ENCODE measurements at places on chromosomes 1 and 21. TPM values are rescaled to one million over a fixed set of nuclear protein-coding genes. Genes with fewer than 3 reads are reported as not detected.

The E2F2 gene
- total RNA-seq: 7.0 TPM

The SUSD4 gene
- 3.5 TPM for total RNA-seq

The EXTL1 gene
- 2.1 TPM for total RNA-seq

The PODN gene
- not detected for total RNA-seq

The RBM11 gene
- total RNA-seq: 6.2 TPM

The HSPB7 gene
- not detected for total RNA-seq

- no peaks in the 10 kb centered on the region for H3K36me3 ChIP-seq
- no peak overlapping the region for H3K4me3 ChIP-seq
- peaks cover 8% of the 10 kb centered on the region for H3K4me1 ChIP-seq
- H3K27me3 ChIP-seq: no peaks in the 10 kb centered on the region
- no peak overlapping the region for H3K27ac ChIP-seq
- no peak for DNase-seq
Measured at GRCh38 chr1:117037802-117038201, 22.3 kb upstream of the TTF2 start.

DNA sequence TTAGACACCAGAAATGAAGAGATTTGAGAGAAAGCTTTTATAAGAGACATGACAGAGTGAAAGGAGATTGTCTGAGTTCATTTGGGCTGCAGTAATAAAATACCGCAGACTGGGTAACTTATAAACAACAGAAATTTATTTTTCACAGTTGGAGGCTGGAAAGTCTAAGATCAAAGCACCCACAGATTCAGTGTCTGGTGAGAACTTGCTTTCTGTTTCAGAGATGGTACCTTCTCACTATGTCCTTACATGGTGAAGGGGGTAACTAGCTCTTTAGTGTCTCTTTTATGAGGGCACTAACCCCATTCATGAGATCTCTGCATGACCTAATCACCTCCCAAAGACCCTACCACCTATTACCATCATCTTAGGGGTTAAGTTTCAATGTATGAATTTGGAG, 30.9 kb upstream of the FCRL4 start:
- H3K27ac ChIP-seq: no peak overlapping the region
- no peak overlapping the region for H3K4me3 ChIP-seq
- no peaks in the 10 kb centered on the region for H3K4me1 ChIP-seq
- no peaks in the 10 kb centered on the region for H3K36me3 ChIP-seq
- H3K27me3 ChIP-seq: no peaks in the 10 kb centered on the region

DNA sequence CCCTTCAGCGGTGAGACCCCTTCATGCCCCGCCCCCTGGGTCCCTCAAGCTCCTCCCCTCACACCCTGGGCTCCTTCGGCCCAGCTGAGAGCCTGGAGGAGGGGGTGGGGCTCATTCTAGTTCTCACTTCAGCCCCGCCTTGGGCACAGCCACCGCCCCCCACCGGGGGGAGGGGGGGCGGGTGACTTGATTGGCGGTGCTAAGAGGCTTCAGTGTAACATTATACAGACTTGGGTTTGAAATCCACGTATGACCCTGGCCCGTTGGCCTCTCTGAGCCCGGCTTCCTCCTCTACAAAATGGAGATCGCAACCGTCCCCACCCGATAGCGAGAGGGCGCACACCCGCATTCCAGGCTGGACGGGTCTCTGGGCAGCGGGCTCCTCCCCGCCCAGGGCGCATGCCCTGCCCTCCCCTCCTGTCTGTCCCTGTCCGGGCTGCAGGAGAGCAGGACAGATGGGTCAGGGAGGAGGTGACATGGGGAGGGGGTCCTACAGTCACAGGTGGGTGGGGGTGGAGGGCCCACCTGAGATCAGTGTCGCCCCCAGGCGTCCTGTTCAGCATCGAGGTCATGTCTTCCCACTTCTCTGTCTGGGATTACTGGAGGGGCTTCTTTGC, 5.1 kb downstream of the CLCNKB start:
- peaks cover 10% of the 10 kb centered on the region for H3K4me1 ChIP-seq
- H3K4me3 ChIP-seq: peak overlapping the region; percentile 61
- no peak overlapping the region for H3K27ac ChIP-seq
- no peaks in the 10 kb centered on the region for H3K36me3 ChIP-seq
- H3K27me3 ChIP-seq: peaks cover 8% of the 10 kb centered on the region
- DNase-seq: peak; percentile 95

DNA sequence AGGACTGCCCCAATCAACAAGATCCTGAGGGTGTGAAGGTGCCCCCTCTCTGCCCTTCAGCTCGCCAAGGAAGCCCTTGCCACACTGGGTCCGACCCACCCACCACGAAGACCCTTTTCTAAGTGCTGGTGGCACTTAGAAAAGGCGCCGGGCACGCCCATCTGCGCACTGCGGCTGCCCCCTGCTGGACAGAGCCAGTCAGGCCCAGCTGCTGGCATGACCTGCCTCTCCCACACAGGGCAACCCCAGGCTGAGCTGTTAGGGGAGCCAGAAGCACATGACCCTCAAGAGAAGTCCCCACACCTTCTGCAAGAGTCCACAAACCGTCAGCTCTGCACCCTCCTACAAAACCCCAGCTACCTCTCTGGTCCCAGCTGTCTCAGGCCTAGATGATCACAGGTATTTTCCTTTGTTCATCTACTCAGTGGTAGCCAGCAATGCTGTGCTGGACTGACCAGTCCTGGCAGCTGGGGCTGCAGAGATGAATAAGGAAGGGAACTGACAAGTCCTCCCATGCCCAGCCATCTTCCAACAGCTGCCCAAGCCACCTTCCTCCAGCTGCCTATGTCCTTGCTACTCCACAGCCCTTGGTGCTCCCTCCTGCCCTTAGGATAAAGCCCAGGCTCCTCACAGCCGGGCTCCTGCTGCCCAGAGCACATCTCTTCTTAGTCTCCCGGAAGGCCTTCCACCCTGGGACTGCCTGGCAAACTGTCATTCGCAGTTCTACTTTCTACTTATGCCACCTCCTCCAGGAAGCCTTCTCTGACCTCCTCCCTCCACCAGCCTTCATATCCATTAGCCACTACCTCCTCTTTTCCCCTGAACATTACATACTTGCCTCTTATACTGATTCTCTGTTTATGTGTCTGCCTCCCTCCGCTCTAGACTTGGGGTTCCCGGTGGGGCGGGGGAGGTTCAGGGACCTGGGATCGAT, 39.8 kb upstream of the ZC3H12A start:
- peaks cover 17% of the 10 kb centered on the region for H3K4me1 ChIP-seq
- DNase-seq: peak; percentile 86
- H3K4me3 ChIP-seq: no peak overlapping the region
- H3K36me3 ChIP-seq: no peaks in the 10 kb centered on the region
- no peak overlapping the region for H3K27ac ChIP-seq
- H3K27me3 ChIP-seq: no peaks in the 10 kb centered on the region

DNA sequence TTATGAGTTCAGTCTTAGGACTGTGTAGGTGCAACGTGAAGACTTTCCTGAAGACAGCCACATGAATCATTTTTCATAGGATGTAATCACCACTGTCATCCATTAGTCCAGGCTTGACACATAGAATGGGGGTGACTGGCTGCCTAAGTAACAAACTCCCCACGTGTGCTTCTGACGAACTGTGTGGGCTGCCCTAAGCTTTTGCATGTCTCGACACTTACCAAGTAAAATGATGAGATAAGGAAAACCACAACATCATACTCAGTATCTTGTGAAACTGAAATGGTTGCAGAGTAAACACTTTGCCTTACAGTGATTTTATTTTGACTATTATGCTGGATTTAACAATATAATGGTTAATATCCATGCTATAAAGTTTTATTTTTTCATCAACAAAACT, 19.5 kb downstream of the ERG start:
- no peak for DNase-seq
- no peak overlapping the region for H3K4me3 ChIP-seq
- H3K4me1 ChIP-seq: no peaks in the 10 kb centered on the region

DNA sequence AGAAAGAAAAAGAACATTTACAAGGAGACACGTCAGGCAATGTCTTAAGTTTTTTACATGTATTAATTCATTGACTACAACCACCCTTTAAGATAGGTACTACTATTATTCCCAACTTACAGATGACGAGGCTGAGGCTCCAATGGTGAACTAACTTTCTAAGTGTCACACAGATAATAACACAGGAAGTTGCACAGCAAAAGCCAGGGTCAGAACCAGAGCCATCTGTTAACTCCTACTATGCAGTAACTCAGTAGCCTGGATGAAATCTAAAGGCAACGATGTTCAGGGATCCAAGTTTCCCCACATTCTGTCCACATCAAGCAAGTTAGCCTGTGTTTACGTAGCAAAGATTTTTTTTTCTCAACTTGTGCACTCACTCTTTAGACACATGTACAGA, 371.7 kb downstream of the PTPRC start:
- no peak overlapping the region for H3K27ac ChIP-seq
- no peaks in the 10 kb centered on the region for H3K36me3 ChIP-seq
- no peak overlapping the region for H3K4me3 ChIP-seq
- no peaks in the 10 kb centered on the region for H3K4me1 ChIP-seq
- no peak for DNase-seq

DNA sequence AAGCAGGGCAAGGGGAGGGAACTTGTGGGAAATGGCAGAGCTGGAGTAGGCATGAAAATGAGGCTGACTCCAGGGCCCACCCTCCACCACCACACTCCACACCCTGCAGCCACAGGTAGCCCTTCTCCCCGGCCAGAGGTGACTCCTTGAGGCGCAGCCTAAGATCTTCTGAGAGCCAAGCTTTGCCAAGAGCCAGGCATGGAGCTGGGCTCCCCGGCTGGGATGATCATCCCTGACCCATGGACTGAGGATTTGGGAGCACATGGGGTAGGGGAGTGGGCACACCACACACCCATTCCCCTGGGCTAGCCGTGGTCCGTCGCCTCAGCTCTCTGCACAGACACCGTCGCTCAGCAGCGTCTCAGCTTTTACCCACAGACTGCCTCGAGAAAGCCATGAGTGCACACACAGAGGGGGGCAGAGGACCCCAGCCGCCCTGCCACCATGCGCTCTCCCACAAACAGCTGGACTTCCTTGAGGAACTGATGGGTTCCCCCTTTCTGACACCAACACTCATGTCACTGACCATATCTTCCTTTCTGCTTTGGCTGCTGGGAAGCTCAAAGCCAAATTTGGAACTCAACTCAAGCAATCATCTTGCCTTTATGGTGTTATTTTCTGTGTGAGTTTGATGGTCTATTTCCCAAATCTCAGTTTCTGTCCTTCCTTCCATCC, 123.6 kb upstream of the RUNX3 start:
- H3K36me3 ChIP-seq: no peaks in the 10 kb centered on the region
- H3K4me3 ChIP-seq: no peak overlapping the region
- H3K27ac ChIP-seq: no peak overlapping the region
- H3K27me3 ChIP-seq: no peaks in the 10 kb centered on the region

- no peak overlapping the region for H3K4me3 ChIP-seq
- H3K27me3 ChIP-seq: no peaks in the 10 kb centered on the region
- no peak for DNase-seq
- no peaks in the 10 kb centered on the region for H3K36me3 ChIP-seq
Measured at GRCh38 chr21:44078411-44078981, 28.7 kb upstream of the PWP2 start.

GRCh38 chr21:34754690-34755647, 86.2 kb downstream of the CLIC6 start:
- no peaks in the 10 kb centered on the region for H3K27me3 ChIP-seq
- no peak overlapping the region for H3K4me3 ChIP-seq
- no peaks in the 10 kb centered on the region for H3K4me1 ChIP-seq
- no peak for DNase-seq
- H3K27ac ChIP-seq: no peak overlapping the region
- no peaks in the 10 kb centered on the region for H3K36me3 ChIP-seq

- no peak overlapping the region for H3K27ac ChIP-seq
- no peaks in the 10 kb centered on the region for H3K4me1 ChIP-seq
- no peak overlapping the region for H3K4me3 ChIP-seq
- no peak for DNase-seq
- H3K27me3 ChIP-seq: no peaks in the 10 kb centered on the region
Measured at GRCh38 chr1:240405751-240406150, 206.2 kb downstream of the GREM2 start.

DNA sequence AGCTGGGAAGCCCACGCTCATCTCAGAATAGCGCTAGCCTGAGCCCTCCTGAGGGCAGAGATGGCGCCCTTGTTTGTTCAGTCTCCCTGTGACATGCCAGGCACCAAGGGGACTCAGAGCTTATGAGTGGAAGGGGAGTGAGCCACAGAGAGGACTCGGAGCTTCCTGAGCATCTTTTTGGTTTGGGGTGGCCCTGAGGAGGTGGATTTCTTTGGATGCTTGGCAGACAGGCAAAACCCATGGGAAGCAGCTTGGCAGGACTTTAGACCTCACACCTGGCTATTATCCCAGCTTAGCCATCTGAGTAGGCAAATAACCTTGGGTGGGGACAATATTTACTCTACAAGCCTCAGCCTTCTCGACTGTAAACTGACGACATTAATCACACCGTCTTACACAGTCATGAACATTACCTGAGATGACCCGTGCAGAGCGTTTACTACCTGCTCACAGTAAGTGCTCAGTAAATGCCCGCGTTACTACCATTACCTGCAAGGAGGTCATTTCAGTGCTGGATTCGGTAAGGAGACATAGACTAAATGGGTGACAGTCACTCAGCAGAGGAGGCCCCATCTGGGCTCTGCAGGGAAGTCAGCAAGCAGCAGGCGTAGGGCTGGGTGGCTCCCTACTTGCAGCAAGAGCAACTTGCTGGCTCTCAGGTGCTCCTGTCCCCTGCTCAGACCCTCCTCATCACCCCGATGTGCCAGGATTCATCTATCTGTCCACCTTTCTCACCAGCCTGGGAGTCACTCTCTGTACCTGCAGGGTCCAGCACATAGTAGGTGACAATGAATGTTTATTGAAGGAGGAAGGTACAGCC, 54.9 kb downstream of the KLHDC7A start:
- no peak for DNase-seq
- no peak overlapping the region for H3K27ac ChIP-seq
- no peaks in the 10 kb centered on the region for H3K36me3 ChIP-seq
- H3K4me1 ChIP-seq: no peaks in the 10 kb centered on the region
- H3K4me3 ChIP-seq: no peak overlapping the region

DNA sequence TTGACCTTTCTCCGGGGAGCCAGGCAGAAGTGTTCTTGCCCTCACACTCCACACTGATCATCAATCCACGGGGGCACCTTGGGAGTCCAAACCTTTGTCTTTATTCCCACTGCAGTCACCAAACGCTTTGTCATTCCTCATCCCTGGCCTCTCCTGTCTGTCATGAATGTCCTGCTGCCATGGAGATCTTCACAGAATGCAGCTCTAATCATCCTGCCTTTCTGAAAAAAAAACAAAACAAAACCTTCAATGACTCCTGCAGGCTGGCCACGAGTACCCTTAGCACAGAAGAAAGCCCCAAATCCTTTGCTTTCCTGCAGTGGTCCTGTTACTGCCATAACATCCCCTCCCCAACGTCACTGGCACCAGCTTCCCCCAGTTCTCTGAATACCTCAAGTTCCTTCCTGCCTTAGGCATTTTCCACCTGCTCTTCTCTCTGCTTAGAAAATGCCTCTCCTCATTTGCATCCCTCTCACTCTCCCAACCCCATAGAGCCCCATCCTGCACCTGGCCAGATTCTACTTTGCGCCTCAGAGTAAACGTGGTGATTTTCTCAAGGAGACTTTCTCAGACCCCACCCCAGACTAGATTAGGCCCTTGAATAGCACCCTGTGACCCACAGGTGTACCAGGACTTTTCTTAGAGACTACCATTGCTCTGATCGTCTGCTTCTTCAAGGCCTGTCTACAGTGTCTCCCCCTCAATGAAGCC, 131.2 kb downstream of the AK5 start:
- H3K27ac ChIP-seq: no peak overlapping the region
- peaks cover 13% of the 10 kb centered on the region for H3K4me1 ChIP-seq
- peak; percentile 20 for DNase-seq
- H3K27me3 ChIP-seq: no peaks in the 10 kb centered on the region
- no peak overlapping the region for H3K4me3 ChIP-seq
